T-helper 17 cell (primary cell): ENCODE measurements at places on chromosomes 3 and 15.

DNA sequence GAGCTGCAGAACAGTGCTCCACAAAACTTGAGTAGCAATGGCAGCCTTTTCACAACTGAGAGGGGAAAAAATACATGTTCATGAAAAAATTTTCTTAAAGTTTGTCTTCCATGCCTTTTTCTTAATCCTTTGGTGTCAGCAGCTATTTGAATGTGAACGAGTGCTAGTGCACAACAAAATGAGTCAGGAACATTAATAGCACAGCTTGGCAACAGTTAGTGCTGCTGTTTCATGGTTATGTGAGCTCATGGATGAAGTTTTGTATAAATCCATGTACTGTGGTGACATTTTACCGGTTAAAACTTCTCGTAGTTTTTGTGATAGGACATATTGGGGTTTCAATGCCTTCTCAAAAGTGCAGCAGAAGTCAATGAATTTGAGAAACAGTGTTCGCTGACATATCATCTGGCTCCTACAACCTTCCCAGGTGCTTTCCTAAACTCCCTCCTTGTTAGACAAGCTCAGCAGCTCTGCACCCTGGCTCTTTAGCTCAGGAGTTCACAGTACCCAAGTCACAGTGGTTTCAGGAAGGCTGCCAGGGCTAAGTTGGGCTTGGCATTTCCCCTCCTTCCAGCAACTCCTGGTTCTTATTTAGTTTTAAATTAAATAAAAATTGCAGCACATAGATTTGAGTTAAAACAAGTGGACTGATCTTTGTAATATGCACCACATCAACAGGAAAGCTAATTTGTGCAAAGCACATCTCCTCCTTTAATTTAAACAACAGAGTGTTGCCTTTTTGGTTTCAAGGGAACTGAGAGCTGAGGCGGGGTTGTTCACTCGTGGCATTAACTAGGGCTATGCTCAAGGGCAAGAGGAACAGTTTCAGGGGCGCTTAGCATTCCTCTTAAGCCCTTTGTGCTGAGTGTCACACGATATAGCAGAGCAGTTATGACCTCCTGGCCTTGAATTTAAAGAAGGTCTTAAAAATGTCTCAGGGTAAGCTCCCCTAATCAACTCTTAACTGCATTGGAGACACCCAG is 362.8 kb downstream of the CHST2 start:
- DNase-seq = no peak

DNA sequence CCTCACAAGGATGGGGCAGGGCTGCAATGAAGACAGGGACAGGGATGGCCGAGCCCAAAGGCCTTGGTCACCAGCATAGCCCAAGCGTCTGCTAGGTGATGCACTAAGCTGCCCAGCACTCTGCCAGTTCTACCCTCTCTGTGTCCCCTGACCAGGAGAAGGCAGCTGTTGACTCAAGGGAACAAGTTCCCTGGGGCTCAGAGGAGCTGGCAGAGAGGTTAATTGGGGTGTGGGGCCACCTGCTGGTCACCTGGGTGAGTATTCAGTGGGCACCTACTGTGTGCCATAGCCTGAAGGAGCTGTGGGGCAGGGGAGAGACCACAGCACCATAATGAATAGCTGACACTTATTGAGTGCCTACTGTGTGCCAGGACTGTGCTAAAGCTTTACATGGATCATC is 22.0 kb upstream of the DOCK3 start:
- DNase-seq = peak; percentile 33

GRCh38 chr15:69718436-69718835 is 265.8 kb downstream of the RPLP1 start:
- no peak for DNase-seq

- no peak for DNase-seq
Measured at GRCh38 chr15:41495736-41496599, 2.3 kb downstream of the ITPKA start.

DNA sequence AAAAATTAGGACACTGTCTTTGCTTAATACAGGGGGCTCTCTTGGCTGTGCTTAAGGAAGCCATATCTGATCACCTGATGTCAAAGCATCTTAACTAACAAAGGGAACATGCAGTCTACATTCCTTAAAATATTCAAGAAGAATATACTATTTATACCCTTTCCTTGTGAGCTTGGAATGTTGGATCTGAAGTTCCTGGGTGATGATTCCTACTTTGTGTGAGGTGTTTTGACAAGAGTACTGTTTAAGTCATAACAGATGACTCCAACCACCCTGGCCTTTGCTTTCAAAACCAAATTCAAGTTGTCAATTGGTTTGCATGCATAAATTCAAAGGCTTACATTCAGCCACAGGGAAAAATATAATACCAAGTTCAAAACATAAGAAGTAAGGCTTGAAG is 862.7 kb upstream of the SEMA6D start:
- DNase-seq = no peak

GRCh38 chr3:160384639-160385318 is 14.2 kb downstream of the IFT80 start:
- no peak for DNase-seq

- DNase-seq = no peak
Measured at GRCh38 chr15:68424754-68425390, 7.1 kb downstream of the ITGA11 start.

DNA sequence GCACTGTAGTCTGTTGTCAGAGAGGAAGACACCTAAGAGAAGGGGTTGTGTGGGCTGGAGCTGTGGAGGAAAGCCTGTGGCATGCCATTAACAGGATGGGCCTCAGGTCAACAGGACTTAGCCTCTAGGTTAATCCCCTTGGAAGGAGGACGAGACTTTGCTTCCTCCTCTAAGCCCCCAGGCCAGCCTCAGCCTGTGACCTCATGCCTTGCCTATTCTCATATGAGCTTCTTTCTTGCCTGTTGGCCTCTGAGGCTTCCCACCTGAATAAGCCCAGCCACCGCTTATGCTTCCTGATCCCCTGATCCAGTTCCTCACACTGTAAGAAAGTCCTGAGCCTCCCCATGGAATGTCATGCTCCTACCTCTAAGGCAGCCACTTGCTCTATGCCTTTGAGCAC is 52.2 kb upstream of the TBC1D21 start:
- DNase-seq = no peak

GRCh38 chr3:9841015-9841414 is 2.8 kb downstream of the RPUSD3 start:
- DNase-seq = no peak

GRCh38 chr3:156602424-156602823 is 47.5 kb upstream of the SSR3 start:
- no peak for DNase-seq

GRCh38 chr3:127008236-127008635 is 25.3 kb downstream of the PLXNA1 start:
- no peak for DNase-seq

GRCh38 chr3:40584625-40585189 is 59.9 kb downstream of the ZNF621 start:
- DNase-seq = peak; percentile 38

DNA sequence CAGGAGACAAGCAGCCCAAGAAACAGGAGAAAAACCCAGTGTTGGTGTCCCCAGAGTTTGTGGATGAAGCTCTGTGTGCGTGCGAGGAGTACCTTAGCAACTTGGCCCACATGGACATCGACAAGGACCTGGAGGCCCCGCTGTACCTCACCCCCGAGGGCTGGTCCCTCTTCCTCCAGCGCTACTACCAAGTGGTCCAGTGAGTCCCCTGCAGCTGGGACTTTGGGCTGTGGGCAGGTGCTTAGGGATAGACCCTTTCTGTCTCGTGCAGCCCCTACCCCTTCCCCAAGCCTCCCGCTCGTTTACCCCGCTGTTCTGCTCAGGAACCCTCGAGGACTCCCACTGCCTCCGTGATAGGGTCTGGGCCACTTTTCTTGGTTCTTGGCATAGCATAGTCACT is 10.5 kb downstream of the TTLL3 start:
- DNase-seq = no peak

DNA sequence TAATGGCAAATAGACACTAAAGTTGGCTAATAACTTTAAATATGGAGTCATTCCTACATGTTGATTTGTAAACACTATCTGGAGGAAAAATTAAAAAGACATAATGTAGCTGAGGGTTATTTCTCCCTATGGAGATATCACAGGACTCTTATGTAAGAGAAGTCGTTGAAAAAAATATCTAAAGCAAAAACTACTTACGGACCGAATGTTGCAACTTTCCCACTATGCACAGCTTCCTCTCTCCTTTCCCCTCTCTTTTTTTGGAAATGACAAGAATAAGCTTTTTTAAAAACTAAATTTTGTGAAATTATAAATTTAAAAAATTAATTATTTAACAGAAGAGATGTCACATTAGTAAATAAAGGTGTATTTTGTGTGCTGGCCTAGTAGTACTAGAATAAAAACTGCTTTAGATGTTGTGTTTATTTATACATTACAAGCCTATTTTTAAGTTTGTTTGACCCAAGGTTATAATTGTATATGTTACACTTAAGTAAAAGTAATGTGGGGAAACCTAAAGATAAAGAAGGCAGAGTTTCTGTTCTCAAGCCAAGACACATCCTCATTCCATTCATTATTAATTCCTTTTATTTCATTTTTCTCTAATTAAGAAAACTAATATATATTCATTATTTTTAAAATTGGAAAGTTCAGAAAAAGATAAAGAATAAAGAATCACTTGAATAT is 20.7 kb upstream of the PPARG start:
- DNase-seq = no peak

DNA sequence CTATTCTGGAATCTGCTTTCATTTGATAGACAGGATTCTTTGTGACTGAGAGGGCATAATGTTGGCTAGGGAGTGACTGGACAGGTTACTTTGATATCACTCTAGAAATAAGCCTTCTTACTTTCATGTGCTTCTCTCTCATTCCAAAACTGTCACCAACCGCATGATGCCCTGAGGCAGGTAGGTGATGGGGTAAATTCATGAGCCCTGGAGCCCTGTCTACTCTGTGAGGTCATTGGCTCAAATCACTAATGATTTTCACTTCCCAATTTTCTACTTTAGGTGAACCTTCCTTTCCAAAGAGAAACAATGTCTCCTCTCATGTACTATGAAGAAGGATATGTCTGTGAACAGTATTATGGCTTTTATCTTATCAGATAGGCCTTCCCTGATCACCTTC is 596.7 kb downstream of the TUSC7 start:
- no peak for DNase-seq

DNA sequence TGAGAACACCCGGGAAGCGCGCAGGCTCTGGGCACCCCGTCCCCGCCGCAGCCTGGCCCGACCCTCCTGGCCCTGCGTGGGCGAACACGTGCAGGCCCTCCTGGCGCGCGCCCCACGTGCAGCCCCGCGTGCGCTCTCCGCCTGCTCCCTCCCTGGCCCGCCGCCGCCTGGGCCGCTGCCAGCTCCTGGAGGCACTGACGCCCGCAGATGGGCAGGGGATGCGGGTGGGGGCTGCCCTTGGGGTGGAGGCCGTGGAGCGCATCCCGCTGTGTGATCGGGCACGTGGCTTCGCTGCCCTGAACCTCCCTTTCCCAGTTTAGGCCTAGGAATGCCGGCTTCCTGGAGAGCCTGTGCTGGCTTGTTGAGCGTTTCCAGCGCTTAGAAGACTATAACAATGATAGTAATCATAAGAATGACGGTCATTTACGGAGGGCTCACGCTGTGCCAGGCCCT is 104.6 kb upstream of the SLC6A6 start:
- DNase-seq = no peak

- no peak for DNase-seq
Measured at GRCh38 chr3:183210341-183210740, 42.7 kb upstream of the B3GNT5 start.

- no peak for DNase-seq
Measured at GRCh38 chr3:44468572-44469520, 8.6 kb downstream of the ZNF445 start.

GRCh38 chr3:193977622-193978021 is 158.3 kb upstream of the HES1 start:
- DNase-seq = no peak

DNA sequence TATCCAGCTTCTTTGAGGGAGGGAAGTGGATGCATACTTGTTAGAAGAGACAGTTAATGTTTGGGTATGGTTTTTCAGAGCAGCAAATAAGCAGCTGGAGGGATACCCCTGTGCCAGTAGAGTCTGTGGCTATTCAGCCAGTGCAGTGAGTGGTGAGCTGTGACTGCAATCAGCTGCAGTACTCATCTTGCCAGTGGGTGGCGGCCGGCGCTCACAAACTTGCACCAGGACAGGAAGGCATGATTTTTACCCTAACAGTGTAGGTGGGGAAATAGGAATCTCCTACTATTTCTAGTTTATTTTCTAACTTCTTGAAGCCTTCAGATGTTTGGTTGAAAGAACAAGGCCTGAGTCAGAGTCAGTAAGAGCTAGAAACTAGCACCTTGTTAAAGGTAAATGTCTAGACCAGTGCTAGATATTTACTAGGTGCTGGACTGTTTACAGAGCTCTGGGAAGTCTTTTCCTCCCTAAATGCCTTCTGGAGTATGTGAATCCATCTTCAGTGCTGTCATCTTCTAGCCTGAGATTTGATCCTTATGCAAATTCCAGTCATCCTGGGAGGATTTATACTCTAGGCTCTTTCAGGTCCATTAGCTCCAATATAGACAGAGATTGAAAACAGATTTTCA is 23.6 kb downstream of the TIMP4 start:
- DNase-seq = peak; percentile 40
